ENCODE measurements at places on chromosomes 16 and 17. TPM values are rescaled to one million over a fixed set of nuclear protein-coding genes. Genes with fewer than 3 reads are reported as not detected.

The ADGRG3 gene
- total RNA-seq = not detected

The CHST6 gene
- not detected for total RNA-seq

The SSTR5 gene
- not detected for total RNA-seq

The TAC4 gene
- not detected for total RNA-seq

The TPSG1 gene
- total RNA-seq = not detected

The HID1 gene
- 79.1 TPM for total RNA-seq

The GLP2R gene
- 1.2 TPM for total RNA-seq

The AANAT gene
- not detected for total RNA-seq

The PRSS27 gene
- total RNA-seq = not detected

The NOXO1 gene
- total RNA-seq = not detected

The HOXB13 gene
- not detected for total RNA-seq

The SPPL2C gene
- not detected for total RNA-seq

The KRTAP2-1 gene
- total RNA-seq = not detected

The NPIPB5 gene
- 292 TPM for total RNA-seq

The DBF4B gene
- 2.2 TPM for total RNA-seq

The FGF11 gene
- total RNA-seq = not detected

The NOS2 gene
- 0.87 TPM for total RNA-seq

The HASPIN gene
- 0.55 TPM for total RNA-seq

The KRTAP3-1 gene
- not detected for total RNA-seq
